ENCODE measurements at places on chromosomes 11 and 22. TPM values are rescaled to one million over a fixed set of nuclear protein-coding genes. Genes with fewer than 3 reads are reported as not detected.
A peak's percentile ranks its signal among the peaks of the same experiment; 100 is the strongest.

DNA sequence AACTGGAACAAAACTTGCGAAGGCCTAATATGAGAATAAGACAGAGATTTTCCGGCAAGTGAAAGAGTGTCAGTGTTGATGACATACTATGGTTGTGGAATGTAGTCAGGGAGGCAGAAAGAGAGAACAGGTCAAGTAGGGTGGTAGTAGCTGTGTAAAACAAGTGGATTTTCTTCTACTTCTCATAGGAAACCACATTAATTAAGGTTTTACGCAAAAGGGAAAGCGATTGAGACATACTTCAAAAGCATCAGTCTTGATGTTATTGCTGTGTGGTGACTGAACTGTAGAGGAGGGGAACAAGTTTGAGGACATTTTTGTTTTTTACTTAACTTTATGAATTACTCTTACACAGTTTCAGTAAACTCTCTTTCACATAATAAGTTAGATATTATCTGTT, 186.0 kb upstream of the CNTN5 start:
- DNase-seq: no peak
- no peak overlapping the region for H3K27ac ChIP-seq
- H3K4me3 ChIP-seq: no peak overlapping the region
- H3K27me3 ChIP-seq: no peaks in the 10 kb centered on the region
- no peaks in the 10 kb centered on the region for H3K4me1 ChIP-seq
- H3K36me3 ChIP-seq: no peaks in the 10 kb centered on the region

DNA sequence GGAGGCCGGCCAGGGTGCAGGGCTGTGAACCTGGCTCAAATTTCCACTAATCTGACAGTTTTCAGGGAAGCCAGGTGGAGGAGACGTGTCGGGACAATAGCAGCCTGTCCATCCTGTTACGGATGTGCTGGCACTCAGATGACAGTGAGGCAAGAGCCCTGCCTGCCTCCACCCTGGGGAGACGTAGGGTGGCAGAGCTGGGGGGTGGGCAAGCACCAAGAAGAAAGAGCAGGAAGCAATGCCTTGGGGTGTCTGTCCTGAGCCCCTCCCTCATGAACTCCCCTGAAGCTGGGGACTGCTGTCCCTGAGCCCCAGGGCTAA, 10.0 kb upstream of the TRIM29 start:
- no peak for DNase-seq
- H3K27me3 ChIP-seq: no peaks in the 10 kb centered on the region
- no peaks in the 10 kb centered on the region for H3K36me3 ChIP-seq

DNA sequence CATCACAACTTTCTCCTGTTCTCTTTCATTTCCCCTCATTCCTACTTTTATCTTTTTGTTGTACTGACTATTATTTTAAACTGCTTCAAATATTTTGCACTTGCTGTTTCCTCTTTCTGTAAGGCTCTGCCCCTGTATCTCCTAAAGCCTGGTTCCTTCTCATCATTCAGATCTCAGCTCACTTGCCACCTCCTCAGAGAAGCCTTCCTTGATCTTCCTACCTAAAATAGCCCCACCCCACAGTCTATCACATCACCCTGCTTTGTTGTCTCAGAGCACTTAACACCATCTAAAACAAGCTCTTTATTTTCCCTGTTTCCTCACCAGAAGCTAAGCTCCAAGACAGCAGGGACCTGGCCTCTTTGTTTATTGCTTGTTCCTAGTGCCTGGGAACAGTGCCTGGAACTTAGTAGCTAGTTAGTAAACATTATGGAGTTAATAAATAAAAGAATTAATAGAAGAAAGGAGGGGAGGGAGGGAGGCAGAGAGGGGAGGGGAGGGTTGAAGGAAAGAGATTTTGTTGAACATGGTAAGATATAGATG, 2.5 kb upstream of the STK33 start:
- H3K4me1 ChIP-seq: peaks cover 14% of the 10 kb centered on the region
- H3K4me3 ChIP-seq: no peak overlapping the region
- H3K27ac ChIP-seq: no peak overlapping the region
- no peaks in the 10 kb centered on the region for H3K27me3 ChIP-seq

- DNase-seq: no peak
- no peaks in the 10 kb centered on the region for H3K27me3 ChIP-seq
- no peaks in the 10 kb centered on the region for H3K4me1 ChIP-seq
- no peak overlapping the region for H3K4me3 ChIP-seq
- no peaks in the 10 kb centered on the region for H3K36me3 ChIP-seq
- H3K27ac ChIP-seq: no peak overlapping the region
Observed at GRCh38 chr11:127485541-127485940, 485.0 kb upstream of the KIRREL3 start.

GRCh38 chr11:128480665-128481064, 106.7 kb downstream of the ETS1 start:
- H3K27me3 ChIP-seq: no peaks in the 10 kb centered on the region
- H3K36me3 ChIP-seq: peaks cover 7% of the 10 kb centered on the region
- H3K4me1 ChIP-seq: no peaks in the 10 kb centered on the region
- H3K27ac ChIP-seq: peak overlapping the region; percentile 79

DNA sequence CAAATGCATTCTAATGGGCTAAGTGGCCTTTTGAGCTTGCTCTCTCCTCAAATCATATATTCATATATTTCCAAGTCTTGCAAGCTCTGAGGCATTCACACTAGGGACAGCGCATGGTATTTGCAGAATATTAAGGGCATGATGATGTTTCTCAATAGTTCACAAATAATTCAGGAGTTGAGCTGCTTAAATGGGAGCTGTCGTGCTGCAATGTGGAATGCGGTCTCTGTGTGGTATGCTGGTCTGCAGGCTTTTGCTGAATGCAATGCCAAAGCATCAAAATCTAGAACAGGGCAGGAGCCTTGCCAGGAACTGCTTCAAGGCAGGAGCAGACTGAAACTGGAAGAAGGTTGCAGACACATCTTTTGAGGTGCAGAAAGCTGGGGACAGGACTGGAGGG, 1060.0 kb downstream of the TBC1D22A start:
- H3K27me3 ChIP-seq: no peaks in the 10 kb centered on the region
- H3K4me3 ChIP-seq: no peak overlapping the region
- H3K27ac ChIP-seq: no peak overlapping the region

- no peak overlapping the region for H3K4me3 ChIP-seq
- H3K4me1 ChIP-seq: no peaks in the 10 kb centered on the region
Observed at GRCh38 chr22:43910178-43910695, 13.4 kb upstream of the PNPLA3 start.

DNA sequence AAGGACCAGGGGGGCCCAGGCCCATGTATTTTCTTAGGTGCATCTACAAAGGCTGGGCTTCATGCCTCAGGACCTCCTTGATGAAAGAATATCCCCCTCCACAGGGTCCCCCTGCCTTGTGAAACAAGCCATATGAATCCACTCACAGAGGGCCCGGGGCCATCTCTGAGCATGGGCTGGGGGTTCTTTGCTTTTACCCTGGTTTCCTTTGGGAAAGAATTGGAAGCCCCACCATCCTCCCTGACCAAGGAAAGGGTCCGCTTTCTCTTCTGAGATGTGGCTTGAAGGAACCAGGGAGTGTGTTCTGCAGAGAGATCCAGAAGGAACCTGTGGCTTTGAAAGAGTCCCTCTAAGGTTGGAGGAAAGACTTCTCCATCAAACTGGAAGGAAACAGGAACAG, 9.2 kb upstream of the ANO1 start:
- peaks cover 78% of the 10 kb centered on the region for H3K27me3 ChIP-seq
- no peak overlapping the region for H3K27ac ChIP-seq
- H3K4me3 ChIP-seq: no peak overlapping the region
- H3K36me3 ChIP-seq: no peaks in the 10 kb centered on the region

DNA sequence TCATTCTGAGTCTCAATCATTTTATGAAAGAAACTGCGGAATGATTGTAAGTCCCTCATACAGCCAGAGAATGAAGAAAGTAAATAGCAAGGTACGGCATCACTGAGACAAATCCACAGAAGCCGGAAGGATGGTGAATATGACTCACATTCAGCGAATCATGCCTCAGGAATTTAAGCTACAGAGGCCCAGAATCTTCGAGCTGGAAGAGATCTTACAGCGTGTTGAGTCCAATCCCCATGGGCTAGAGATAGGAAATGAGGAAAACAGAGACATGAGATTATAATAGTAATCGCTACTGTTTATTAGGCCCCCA, 173.2 kb downstream of the KIF18A start:
- no peak overlapping the region for H3K4me3 ChIP-seq
- no peak overlapping the region for H3K27ac ChIP-seq

DNA sequence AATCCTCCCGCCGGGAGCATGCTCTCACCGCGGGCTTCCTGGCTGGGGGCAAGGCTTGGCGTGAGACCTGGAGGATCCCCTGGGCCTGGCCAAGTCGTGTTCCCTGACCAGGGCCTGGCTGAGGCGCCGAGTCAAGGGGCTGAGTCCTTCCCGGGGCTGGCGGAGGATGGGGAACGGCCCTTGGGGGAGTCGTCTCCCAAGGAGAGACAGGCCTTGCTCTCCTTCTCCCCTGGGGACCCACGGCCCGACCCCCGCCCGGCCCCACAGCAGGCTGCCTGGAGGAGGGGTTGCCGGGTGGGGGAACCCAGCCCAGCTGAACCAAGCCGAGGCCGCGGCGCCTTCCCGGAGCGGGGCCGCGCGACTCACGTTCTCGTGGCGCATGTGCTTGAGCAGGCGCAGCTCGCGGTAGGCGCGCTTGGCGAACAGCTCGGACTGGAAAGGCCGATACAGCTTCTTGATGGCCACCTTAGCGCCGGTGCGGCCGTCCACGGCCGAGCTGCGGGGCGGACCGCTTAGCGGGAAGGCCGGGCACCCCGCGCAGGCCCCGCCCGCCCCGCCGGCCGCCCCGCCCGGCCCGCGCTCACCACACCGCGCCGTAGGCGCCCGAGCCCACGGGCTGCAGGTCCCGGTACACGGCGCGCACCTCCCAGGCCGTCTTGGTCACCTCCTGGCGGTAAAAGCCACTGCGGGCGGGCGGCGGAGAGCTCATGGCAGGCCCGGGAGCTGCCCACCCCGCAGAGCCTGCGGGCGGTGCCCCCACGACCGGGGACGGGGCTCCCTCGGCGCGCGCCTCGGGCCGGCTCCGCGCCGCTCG, 475 bp downstream of the MAPK12 start:
- peak overlapping the region; percentile 31 for H3K4me3 ChIP-seq
- peaks cover 35% of the 10 kb centered on the region for H3K4me1 ChIP-seq
- peak overlapping the region; percentile 39 for H3K27ac ChIP-seq
- no peak for DNase-seq

- no peak overlapping the region for H3K27ac ChIP-seq
- H3K4me3 ChIP-seq: no peak overlapping the region
- H3K36me3 ChIP-seq: no peaks in the 10 kb centered on the region
- no peak for DNase-seq
Observed at GRCh38 chr11:111526501-111526900, 11.9 kb downstream of the HOATZ start.

DNA sequence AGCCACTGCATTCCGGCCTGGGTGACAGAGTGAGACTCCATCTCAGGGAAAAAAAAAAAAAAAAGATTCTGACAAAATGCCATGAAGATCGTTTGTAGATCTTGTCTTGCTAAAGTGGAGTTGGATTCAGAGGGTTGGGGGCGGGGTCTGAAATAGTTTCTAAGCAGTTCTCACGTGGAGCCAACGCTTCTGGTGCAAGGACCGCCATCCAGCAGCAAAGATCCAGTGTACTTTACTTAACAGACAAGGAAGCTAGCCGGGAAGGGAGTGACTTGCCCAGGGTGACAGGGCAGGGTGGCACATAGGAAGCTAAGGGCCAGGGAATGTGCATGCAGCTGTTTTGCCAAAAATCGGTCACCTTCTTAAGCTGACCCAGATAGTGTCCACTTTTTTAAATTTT, 27.4 kb downstream of the APOL1 start:
- H3K4me3 ChIP-seq: no peak overlapping the region
- no peak overlapping the region for H3K27ac ChIP-seq
- peaks cover 7% of the 10 kb centered on the region for H3K4me1 ChIP-seq
- H3K27me3 ChIP-seq: no peaks in the 10 kb centered on the region
- H3K36me3 ChIP-seq: peaks cover 43% of the 10 kb centered on the region

GRCh38 chr11:10209326-10209725, 84.7 kb downstream of the SBF2 start:
- no peak overlapping the region for H3K27ac ChIP-seq
- H3K27me3 ChIP-seq: no peaks in the 10 kb centered on the region
- no peak for DNase-seq
- no peaks in the 10 kb centered on the region for H3K36me3 ChIP-seq
- H3K4me1 ChIP-seq: no peaks in the 10 kb centered on the region

- no peaks in the 10 kb centered on the region for H3K36me3 ChIP-seq
- H3K27ac ChIP-seq: no peak overlapping the region
- no peaks in the 10 kb centered on the region for H3K27me3 ChIP-seq
Observed at GRCh38 chr11:40202589-40203270, 1256.7 kb downstream of the LRRC4C start.

- H3K4me1 ChIP-seq: no peaks in the 10 kb centered on the region
- H3K27me3 ChIP-seq: no peaks in the 10 kb centered on the region
- no peak for DNase-seq
Observed at GRCh38 chr11:129249923-129250322, 57.8 kb upstream of the ARHGAP32 start.

DNA sequence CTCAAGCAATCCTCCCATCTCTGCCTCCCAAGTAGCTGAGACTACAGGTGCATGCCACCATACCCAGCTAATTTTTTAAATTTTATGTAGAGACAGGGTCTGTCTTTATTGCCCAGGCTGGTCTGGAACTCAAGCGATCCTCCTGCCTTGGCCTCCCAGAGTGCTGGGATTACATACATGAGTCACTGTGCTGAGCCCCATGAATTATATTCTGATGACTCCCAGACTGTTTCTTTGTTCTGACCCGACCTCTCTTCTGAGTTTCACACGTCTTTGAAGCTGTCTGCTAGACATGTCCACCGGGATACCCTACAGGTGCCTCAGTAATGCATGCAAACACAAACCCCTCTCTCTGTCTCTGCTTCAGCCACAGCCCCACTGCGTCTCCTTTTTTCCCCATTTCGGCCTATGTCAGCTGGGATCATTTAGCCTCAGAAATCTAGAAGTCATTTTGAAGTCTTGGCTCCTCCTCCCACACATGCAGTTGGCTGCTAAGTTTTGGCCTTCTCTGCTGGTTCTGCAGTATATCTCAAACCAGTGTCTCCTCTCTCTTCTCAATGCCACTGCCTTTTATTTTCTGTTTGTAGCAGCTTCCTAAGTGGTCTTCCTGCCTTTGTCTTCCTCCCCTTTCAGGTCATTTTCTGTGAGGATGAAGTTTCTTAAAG, 4.8 kb downstream of the VPS26B start:
- no peaks in the 10 kb centered on the region for H3K27me3 ChIP-seq
- no peaks in the 10 kb centered on the region for H3K36me3 ChIP-seq
- H3K4me3 ChIP-seq: no peak overlapping the region
- no peak for DNase-seq

GRCh38 chr11:14240221-14240620, 118.8 kb downstream of the RRAS2 start:
- no peak for DNase-seq
- no peak overlapping the region for H3K4me3 ChIP-seq
- no peaks in the 10 kb centered on the region for H3K4me1 ChIP-seq
- H3K27ac ChIP-seq: no peak overlapping the region
- H3K36me3 ChIP-seq: no peaks in the 10 kb centered on the region

Gene RHOD
- total RNA-seq: 130 TPM

Gene RAG2
- total RNA-seq: not detected

Gene DDTL
- total RNA-seq: not detected

Gene ZBED5
- total RNA-seq: 26.3 TPM

Gene DNAJB7
- not detected for total RNA-seq

Gene PANX3
- not detected for total RNA-seq

Gene OR51B2
- total RNA-seq: not detected

Gene OVCH2
- not detected for total RNA-seq
